ENCODE measurements at places on chromosomes 5 and 9.
A peak's percentile ranks its signal among the peaks of the same experiment; 100 is the strongest.

- peak; percentile 46 for DNase-seq
Measured at GRCh38 chr5:17203329-17204132, 13.9 kb upstream of the BASP1 start.

DNA sequence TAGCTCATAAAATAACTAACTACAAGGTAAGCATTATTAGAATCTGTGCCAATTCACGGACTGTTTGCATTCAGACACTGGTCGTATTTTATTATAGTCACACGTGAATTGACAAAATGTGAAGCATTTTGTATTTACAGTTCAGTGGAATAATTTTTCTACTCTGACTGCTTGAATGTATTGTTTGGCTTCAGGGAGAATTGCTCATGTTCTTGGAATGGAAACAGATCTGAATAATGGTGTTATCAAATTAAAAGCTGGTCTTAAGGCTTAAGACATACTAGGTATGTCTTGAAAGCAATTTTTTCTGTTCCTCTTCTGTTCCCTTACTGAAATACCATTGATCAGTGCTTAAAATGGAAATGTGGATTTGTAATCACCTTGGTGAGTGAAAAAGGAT is 543.7 kb upstream of the TLE4 start:
- no peak for DNase-seq

DNA sequence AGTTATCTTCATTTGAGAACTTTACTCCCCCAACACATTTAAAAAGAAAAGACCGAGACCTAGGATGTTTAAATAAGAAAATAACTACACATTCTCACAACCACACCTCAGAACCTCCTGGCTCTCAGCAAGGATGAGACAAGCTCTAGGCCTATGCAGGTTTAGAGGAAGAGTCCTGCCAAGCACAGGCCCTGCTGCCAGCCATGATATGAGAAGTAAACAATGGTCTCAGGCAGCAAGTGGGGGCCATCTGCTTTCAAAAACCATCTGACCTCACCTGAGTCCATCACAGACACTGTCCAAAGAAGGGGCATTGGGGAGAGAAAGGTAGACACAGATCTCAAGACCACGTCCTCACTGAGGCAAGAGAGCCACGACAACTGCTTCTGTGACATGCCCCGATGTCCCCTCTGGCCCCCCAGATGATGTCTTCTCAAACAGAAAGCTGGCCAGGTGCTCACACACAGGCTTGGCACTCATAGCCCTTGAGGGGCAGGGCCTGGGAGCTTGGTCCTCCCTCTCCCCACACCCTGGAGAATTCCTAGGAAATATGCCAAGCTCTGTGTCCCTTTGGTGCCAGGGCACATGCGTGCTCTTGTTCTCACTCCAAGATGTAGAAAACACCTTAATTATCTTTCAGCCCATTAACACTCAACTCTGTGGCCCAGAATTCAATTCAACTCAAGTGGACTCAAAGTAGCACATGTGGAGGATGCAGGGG is 150.4 kb downstream of the FSTL4 start:
- peak; percentile 20 for DNase-seq

- no peak for DNase-seq
Measured at GRCh38 chr5:112594095-112594850, 143.4 kb upstream of the APC start.

- DNase-seq = no peak
Measured at GRCh38 chr9:89059925-89060506, 68.7 kb downstream of the S1PR3 start.

DNA sequence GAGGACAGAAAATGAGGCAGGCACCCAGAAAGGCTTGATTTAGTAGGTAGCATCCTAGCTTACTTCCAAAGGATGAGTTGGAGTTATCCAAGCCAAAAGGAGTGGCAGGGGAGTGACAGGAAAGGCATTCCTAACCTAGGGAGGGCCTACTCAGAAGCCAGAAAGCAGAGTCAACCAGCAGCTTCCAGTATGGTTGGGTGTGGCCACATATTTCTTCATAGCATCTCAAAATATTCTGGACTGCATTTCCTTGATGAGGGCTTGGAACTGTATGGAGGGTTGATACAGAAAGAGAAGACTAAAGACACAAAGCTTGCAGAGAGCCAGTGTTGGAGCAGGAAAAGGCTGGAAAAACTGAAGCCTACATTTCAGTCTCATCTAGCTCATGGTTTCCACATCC is 656.8 kb upstream of the DMAC1 start:
- no peak for DNase-seq

DNA sequence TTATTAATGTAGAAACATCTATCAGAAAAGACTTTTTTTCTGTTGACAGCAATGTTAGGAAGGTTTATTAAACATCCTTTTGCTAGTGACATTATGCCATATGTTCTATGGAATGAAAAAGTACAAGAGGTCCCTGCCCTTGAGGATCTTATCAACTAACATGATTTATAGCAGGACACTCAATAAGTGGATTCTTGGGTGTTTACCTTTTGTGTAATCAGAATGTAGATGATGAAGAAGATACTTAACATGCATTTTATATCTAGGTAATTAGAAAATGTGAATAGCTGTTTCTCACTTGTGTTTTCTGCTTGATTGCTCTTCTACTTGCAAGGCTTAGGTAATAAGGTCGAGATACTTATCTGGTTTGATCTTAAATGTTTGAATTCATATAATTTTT is 4.9 kb downstream of the HMGCR start:
- DNase-seq = no peak

DNA sequence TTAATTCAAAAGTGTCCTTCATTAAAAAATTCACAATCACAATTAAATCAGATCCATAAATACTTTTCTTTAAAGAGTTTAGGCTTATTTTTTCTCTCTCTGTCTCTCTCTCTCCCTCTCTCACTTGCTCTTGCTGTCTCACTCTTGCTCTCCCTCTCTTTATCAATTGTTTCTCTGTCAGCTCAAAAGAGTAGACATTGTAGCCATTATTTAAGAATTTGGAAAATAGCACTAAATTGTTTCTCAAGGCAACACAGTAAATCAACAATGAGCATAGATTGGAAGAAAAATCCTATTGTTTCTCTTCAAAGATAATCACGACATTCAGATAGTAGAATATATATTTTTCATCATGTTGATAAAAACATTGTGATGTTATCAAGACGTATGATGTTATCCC is 1114.0 kb downstream of the PTPRD start:
- no peak for DNase-seq

- DNase-seq = peak; percentile 80
Measured at GRCh38 chr9:116700882-116701865, 14.1 kb downstream of the TRIM32 start.

- DNase-seq = no peak
Measured at GRCh38 chr5:82151204-82151603, 127.0 kb downstream of the RPS23 start.

- DNase-seq = no peak
Measured at GRCh38 chr9:138016406-138017187, 139.0 kb downstream of the CACNA1B start.

DNA sequence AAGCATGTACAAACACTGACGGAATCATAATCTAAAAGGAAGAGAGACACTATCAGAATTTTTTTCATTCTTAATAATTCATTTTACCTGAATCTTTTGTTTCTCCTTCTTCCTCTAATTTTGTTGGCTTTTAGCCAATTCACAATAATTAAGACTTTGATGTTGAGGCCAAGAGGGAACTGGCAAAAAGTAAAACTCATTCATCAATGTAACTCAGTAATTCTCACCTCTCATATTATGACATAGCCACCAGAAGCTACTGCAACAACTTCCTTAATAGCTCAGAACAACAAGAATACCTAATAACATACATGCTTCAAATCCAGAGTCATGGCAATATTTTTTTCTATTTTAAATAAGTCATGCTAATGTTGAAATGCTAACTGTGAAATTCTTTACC is 64.5 kb downstream of the MCTP1 start:
- no peak for DNase-seq

GRCh38 chr5:60196385-60197113 is 303.0 kb upstream of the PDE4D start:
- no peak for DNase-seq

- no peak for DNase-seq
Measured at GRCh38 chr5:91898898-91899297, 515.8 kb upstream of the ARRDC3 start.

DNA sequence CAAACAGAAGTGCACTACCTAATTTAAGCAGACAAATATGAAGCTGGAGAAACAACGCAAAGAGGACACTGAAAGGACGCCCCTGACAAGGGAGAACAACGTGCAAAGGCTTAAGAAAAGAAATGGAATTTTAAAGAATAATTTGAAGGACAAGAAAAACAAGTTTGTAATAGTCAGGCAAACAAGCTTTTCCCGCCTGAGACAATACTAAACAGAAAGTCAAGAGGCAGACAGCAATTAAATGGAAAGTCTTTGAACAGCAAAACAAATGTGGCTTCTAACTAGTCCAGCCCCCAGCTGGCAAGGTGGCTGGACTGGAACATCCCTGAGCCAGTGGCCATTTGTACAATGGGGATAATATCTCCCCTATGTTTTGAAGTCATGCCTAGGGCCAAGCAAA is 63.3 kb downstream of the SIL1 start:
- peak; percentile 46 for DNase-seq

DNA sequence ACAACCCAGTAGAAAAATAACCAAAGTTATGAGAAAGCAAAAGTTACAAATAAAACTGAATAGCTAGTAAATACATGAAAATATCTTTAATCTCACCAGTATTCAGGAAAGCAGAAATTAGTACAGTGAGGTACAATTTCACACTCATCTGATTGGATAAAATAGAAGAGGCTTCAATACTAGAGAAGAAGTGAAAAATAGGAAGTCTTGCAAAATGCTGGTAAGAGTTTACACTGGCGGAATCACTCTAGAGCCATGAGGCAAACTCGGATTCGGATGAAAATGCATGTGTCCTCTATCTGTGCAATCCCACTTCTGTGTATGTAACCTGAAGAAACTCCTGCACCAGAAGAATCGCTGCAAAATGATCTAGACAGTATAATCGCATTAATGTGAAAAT is 128.9 kb downstream of the CCDC192 start:
- DNase-seq = no peak

- DNase-seq = no peak
Measured at GRCh38 chr5:16574789-16575721, 41.7 kb downstream of the RETREG1 start.

DNA sequence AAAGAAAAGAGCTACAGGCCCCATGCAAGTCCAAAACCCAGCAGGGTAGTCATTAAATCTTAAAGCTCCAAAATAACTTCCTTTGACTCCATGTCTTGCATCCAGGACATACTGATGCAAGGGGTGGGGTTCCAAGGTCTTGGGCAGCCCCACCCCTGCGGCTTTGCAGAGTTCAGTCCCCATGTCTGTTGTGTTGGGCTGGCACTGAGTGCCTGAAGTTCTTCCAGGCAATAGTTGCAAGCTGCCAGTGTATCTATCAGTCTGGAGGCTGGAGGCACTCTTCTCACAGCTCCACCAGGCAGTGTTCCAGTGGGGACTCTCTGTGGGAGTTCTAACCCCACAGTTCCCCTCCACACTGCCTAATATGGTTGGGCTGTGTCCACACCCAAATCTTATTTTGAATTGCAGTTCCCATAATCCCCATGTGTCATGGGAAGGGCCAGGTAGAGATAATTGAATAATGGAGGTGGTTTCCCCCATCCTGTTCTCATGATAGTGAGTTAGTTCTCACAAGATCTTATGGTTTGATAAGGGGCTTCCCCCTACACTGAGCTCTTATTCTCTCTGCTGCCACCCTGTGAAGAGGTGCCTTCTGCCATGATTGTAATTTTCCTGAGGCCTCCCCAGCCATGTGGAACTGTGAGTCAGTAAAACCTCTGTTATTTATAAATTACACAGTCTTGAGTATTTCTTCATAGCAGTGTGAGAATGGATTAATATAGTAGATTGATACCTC is 237.5 kb upstream of the ADRA1B start:
- DNase-seq = no peak

GRCh38 chr5:158166424-158166823 is 307.5 kb upstream of the CLINT1 start:
- DNase-seq = no peak

DNA sequence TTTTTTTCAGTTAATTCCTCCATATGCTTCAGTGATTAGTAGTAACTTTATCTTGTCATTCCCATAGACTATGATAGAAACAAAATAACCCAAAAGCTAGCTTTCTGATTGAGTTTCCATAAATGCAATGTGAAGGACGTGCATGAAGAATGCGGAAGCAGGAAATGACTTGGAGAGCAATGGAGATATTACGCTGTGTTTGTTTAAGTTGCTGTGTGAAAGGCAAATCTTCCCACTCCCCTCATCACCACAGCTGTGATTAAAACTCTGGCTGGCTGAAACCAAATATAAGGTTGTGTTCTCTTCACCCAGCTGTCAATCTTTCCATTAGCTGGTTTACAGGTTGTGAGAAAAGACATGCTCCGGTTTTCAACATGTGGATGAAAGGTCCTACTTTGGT is 83.9 kb downstream of the NR2F1-AS1 start:
- no peak for DNase-seq

GRCh38 chr9:88544245-88544644 is 9.3 kb downstream of the NXNL2 start:
- DNase-seq = no peak

GRCh38 chr5:102807878-102808502 is 52.9 kb downstream of the PAM start:
- peak; percentile 62 for DNase-seq

DNA sequence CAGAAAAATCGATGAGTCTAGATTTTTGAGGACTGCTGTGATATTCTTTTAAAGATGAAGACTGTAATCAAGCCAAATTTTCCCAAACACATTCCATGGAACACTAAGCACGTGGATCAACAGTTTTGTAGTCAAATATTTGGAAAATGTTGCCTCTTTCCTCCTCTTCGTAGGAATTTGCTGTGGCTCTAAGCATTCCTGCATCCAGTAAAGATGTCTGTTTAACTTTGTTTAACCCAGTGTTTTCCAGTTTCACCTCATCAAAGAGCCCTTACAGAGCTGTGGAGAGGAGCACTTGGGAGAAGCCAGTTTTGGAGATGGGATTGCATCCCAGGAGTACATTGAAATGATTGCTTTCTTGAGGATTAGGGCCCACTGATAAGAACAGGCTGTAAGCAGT is 58.9 kb downstream of the INSYN2B start:
- DNase-seq = no peak

DNA sequence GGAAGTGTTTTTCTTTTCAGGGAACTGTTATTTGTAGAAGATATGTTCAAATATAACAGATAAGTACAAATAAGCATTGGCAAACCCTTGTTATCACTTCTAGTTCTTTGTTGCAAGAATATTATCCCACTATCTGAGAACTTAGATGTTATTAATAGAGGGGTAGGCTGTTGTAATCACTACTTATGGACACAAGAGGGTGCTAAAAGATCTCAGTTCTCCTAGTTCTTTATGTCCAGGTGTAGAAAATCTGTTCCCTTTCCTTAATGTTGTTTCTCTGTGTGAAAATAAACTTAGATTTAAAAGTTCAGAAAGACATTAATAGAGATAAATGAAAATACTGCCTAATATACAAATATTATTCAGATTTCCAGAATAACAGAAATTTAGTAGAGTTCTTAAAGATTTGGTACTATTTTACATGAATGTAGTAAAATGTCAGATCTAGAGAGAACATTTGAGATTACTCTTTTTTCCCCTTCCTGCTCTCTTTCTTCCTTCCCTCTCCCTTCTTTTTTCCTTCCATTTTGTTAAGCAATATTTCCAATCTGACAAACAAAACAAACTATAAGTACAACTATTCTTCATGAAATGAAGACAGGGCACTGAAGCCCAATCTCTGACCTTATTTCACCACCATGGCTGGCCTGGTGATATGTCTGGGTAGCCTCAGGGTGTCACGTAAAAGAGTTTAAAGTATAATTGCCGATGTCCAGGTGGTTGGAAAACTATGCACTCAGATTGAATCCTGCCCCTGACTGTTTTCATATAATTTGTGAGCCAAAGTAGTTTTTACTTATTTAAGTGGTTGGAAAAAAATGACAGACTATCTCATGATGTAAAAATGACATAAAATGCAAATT is 43.6 kb upstream of the C5orf46 start:
- peak; percentile 5 for DNase-seq

- no peak for DNase-seq
Measured at GRCh38 chr9:77386187-77386586, 208.9 kb downstream of the VPS13A start.

All from NCI-H1417 (cell line).